ENCODE measurements at places on chromosomes 2 and 18.
A peak's percentile ranks its signal among the peaks of the same experiment; 100 is the strongest.

DNA sequence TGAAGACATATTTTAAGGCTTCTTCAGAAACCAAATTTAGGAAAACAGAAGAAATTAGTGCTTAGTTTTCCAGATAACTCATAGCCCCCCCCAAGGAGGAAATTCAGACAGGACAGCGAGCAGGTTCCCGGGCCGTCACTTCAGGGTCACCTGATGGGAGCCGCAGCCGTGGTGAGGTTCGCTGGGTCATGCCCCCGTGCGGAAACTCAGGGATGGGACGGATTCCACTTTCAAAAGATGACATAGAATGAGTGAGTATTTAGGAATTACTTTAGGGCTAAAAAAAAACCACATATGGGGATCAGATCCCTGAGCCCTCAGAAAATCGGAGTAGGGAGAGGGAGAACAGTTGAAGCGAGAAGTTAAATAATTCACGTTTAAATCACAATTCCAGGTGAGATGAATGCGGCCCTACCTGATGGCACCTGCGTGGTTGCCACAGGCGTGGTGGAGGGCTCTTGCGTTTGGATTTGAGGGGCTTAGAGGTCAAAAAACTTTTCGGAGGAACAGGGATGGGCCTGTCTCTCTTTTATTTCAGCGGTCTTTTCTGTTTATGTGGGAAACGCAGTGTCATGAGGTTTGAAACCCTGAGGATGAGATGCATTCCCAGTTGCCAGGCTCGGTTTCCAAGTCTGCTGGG lies 114.4 kb downstream of the NFATC1 start:
- no peak for DNase-seq

- DNase-seq: no peak
Observed at GRCh38 chr2:81872006-81872405, 1567.5 kb upstream of the LRRTM1 start.

GRCh38 chr2:239935789-239936758 lies 89.1 kb downstream of the NDUFA10 start:
- no peak for DNase-seq

DNA sequence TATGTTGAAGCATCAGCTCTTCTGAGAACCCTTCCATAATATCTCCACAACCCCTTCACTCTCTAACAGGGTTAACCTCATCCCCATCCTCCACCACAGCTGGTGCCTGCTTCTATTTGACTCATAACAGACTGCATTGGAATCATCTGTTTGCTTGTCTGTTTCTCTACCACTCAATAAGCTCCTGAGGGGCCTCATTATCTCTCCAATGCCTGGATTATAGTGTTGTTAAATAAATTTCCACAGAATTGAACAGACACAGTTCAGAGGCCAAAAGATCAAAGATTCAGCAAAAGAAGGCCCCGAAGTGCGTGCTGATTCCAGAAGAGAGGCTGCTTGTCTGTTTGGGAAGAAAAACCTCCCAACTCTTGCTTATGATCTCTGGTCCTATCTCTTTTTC lies 33.7 kb upstream of the FAM98A start:
- no peak for DNase-seq

GRCh38 chr2:76316691-76317090 lies 606.0 kb upstream of the GCFC2 start:
- no peak for DNase-seq

- no peak for DNase-seq
Observed at GRCh38 chr2:19225931-19226330, 132.5 kb downstream of the OSR1 start.

GRCh38 chr18:50679056-50679455 lies 119.2 kb downstream of the MAPK4 start:
- no peak for DNase-seq

DNA sequence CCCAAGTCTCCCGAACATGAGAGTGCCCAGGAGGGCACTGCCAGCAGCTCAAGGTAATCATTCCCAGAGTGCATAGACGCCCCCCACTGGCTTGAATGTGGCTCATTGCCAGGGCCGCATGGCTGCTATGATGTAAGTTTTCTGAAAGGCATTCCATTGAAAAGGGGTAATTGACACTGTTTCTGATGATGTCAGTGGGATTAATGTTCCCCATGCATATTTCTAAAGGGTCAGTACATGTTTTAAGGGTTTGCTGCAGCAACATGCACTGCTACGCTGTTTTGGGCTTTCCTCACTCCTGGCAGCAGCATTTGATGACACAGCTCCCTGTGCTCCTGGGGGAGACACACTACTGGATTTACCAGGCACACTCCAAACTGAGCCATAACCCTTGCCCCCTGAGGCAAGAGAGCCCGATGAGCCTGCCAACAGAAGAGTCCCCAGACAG lies 36.7 kb downstream of the KIAA2012 start:
- no peak for DNase-seq

- DNase-seq: no peak
Observed at GRCh38 chr2:235713189-235713588, 219.3 kb downstream of the AGAP1 start.

DNA sequence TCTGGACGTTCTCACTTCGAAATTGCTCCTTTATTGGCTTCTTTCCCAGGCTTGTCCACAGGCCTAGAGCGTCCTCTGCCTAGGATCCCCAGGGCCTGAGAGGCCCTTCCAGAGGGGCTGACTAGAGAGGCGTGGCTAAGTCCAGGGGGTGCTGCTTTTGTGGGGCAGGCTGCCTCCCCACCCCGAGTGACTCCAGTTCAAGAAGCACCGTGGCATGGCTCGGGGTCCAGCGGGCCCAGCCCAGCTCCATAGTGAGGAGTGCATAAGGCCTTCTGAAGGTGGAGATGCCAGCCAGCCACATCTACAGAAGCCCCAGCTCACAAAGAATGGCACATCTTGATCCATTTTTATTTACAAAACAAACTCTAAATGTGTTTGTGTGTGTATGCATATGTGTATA lies 44.8 kb upstream of the POMC start:
- no peak for DNase-seq

DNA sequence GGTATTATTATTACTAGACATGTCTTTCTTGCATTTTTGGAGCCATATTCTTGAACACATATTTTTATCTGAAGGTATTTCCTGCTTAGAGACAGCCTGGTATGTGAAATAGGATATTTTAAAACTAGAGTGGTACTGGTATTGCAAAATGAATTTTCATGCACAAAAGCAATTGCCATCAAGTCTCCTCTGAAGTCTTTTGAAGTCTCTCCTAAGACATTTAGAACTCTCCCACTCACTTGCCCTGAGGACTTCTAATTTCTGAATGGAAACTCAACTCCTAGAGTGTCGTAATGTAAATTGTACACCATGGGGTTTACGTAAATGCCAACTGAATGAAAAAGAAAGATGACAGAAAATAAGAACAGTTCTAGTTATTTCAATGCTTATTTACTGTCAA lies 967.0 kb downstream of the DCDC2C start:
- DNase-seq: no peak

- no peak for DNase-seq
Observed at GRCh38 chr2:201156640-201157039, 26.3 kb upstream of the CASP10 start.

- peak; percentile 53 for DNase-seq
Observed at GRCh38 chr2:149148194-149149006, 109.9 kb downstream of the LYPD6B start.

GRCh38 chr18:57547260-57547659 lies 39.2 kb downstream of the FECH start:
- no peak for DNase-seq

- no peak for DNase-seq
Observed at GRCh38 chr2:98772536-98772935, 41.6 kb upstream of the MGAT4A start.

- DNase-seq: no peak
Observed at GRCh38 chr2:15593327-15593705, 1.6 kb downstream of the DDX1 start.

DNA sequence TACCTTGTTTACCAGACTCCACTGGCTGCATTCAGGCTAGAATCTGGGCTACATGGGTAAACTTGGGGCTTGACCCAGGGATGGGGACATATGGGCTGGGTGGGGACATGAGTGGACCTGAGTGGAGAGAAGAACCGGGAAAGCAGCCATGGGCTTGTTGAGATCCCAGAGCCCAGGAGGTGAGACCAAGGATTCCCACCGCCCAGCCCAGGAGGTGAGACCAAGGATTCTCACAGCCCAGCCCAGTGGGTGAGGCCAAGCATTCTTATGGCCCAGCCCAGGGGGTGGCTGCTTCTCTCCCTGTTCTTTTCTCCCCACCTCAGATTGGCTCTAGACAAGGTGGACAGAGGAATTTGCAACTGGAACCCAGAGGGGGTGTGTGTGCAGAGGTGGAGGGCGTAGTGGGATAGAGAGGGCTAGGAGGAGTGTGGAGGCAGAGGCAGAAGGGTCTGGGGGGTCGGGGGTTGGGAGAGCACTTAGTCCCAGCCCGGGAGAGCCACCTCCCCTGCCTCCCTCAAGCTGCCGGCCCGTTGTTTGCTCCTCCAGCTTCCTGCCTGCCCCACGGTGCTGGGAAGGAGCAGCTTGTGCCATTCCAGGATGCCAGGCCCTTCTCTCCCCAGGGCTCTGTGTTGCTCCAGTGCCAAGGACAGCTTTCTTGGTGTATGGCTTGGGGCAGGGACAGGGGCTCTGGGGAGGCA lies 25.6 kb downstream of the GLI2 start:
- DNase-seq: no peak

DNA sequence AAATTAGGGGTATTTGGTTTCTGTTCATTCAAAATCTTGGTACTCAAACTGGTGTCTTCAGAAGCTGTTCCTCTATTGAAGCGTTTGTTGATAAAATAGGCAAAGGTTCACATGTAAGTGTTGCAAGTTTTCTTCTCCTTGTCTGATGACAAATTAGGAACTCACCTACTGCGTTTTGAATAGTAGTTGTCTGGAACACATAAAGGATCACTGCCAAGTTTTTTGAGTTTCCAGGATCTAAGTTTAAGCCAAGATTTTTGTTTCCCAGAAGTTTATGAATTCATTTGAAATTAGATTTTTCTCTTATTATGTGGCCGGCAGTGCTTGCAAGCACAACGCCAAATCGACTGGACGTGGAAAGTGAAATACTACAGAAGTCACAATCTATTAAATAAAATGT lies 85.4 kb downstream of the ARHGEF33 start:
- no peak for DNase-seq

- DNase-seq: no peak
Observed at GRCh38 chr2:105373895-105374401, 24.9 kb downstream of the FHL2 start.
